Chondrocyte (in vitro differentiated cells): ENCODE measurements at places on chromosomes 5 and 9. TPM values are rescaled to one million over a fixed set of nuclear protein-coding genes. Genes with fewer than 3 reads are reported as not detected.

- DNase-seq, result no peak
These were observed 375.6 kb upstream of the CLINT1 start for GRCh38 chr5:158234323-158235158.

GRCh38 chr9:16461137-16461840 lies 409.2 kb downstream of the BNC2 start:
- DNase-seq, result no peak

DNA sequence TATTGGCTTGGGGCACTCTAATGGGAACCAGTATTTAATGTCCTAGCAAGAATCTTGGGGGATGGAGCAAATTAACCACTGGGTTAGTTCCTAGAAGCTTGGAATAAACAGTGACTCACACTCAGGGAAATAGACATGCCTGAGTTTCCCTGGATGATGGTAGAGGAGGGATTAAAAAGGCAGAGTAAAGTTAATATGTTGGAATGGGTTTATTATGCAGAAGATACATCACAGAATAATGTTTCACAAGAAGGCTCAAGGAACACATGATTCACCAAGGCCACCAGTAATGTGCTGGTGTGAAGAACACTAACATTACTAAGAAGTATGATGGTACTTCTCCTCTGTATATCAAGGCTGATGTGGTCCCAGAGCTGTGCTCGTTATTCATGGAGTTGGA lies 752.9 kb upstream of the SEMA6A start:
- DNase-seq, result no peak

- no peak for DNase-seq
These were observed 118.3 kb downstream of the SLC1A3 start for GRCh38 chr5:36724467-36725332.

DNA sequence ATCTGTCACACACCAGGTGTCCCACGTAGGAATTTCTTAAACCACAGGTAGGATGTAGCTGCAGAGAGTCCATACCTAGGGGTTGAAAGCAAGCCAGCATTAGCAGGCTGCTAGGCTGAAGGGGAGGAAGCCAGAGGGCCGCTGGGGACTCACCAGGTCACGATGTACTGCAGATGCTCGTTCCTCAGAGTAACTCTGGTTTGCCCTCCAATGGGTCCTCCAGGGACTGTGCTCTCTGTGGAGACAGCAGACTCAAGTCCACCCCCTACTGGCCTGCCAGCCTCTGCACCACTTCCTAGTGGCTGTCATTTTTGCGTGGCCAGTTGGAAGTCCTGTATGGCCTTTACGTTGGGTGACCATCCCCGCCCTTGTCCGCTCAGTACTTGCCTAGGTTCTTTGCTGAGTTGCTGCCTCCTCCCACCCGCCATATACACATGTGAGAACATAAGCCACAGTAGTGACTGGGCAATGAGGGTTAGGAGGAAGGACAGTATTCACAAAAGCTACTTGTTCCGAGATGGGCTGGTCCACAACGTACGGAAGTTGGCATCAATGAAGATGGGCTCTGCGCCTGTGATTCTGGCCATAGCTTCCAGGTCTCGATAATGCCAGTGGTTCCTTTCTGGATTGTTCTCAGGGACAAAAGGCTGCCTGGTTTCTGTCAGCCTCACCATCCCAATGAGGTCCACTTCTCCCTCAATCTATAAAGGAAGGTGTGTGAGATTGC lies 4.1 kb downstream of the RPL7A start:
- DNase-seq, result no peak

GRCh38 chr9:278651-279050 lies 64.0 kb downstream of the DOCK8 start:
- no peak for DNase-seq

DNA sequence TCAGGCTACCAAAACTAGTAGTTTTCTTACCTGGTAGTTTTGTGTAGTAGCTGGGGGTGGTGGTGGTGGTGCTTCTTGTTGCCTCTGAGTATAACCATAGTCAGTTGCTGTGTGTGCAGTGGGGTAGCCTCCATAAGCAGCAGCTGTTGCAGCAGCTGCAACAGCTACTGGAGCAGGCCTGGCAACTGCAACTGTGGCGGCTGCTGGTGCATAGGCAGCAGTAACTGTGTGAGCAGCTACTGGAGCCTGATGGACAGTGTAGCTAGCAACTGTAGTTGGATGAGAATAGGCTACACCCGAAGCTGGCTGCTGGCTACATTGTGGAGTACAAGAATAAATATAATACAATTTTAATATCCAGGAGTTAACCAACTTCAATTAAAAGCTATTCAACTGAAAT lies 24.7 kb downstream of the ZFR start:
- no peak for DNase-seq

The LTC4S gene
- total RNA-seq, result 1.2 to 1.7 TPM (median 1.3 TPM) in 3 replicates

GRCh38 chr5:67610186-67610912 lies 413.8 kb upstream of the CD180 start:
- DNase-seq, result no peak

The FCN2 gene
- not detected in 3 replicates for total RNA-seq

The FOXD4 gene
- total RNA-seq, result 0.17 to 0.44 TPM (median 0.26 TPM) in 3 replicates

The BTNL3 gene
- total RNA-seq, result not detected in 3 replicates

The NIPBL gene
- total RNA-seq, result 32.2 to 47.1 TPM (median 33.3 TPM) in 3 replicates

- DNase-seq, result no peak
These were observed 26.2 kb upstream of the SPTLC1 start for GRCh38 chr9:92141144-92142129.

The IL3 gene
- not detected in 3 replicates for total RNA-seq

The UGT3A2 gene
- not detected in 3 replicates for total RNA-seq

The TLN1 gene
- total RNA-seq, result 490 to 684 TPM (median 655 TPM) in 3 replicates

DNA sequence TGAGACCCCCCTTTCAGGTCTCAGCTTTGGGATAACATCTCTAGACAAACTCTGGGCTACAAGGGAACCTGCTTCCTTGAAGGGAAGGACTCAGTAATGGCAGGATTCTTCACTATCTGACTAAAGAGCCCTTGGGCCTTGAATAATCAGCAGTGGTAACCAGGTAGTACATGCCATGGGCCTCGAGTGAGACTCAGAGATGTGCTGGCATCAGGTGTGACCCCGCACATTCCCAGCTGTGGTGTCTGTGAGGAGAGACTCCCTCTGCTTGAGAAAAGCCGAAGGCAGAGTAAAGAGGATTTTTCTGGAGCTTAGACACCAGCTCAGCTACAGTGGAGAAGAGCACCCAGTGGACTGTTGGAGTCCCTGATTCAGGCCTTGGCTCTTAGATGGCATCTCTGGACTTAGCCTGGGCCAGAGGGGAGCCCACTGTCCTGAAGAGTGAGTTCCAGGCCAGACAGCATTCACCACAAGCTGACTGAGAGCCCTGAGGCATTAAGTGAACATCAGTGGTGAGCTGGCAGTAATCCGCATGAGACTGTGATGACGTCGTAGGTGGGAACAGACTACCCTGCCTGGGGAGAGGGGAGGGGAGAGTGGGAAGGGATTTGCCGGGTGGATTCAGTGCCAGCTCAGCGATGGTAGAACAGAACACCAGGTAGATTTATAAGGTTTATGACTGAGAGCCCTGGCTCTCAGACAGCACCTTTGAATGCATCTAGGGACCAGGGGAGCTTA lies 5.3 kb upstream of the ZNF782 start:
- no peak for DNase-seq

DNA sequence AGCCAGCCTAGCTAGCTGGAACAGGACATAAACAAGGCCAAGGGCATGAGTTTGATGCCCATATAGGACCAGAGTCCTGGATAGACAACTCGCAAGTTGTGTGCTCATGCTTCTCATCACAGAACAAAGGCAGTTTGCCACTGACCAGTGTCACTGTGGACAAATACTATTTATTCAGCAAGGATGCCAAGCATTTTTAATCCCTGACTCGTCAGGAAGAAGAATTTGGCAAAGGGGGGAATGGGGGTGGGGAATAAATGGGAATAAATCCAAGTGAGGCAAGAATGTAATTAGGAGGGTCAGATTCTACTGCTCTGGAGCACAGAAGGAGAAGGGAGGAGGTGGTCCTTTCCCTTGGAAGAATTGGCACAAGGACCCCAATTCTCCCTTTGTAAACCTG lies 46.8 kb upstream of the ANKRD55 start:
- DNase-seq, result no peak

- DNase-seq, result no peak
These were observed 101.7 kb upstream of the SARDH start for GRCh38 chr9:133839822-133840329.

DNA sequence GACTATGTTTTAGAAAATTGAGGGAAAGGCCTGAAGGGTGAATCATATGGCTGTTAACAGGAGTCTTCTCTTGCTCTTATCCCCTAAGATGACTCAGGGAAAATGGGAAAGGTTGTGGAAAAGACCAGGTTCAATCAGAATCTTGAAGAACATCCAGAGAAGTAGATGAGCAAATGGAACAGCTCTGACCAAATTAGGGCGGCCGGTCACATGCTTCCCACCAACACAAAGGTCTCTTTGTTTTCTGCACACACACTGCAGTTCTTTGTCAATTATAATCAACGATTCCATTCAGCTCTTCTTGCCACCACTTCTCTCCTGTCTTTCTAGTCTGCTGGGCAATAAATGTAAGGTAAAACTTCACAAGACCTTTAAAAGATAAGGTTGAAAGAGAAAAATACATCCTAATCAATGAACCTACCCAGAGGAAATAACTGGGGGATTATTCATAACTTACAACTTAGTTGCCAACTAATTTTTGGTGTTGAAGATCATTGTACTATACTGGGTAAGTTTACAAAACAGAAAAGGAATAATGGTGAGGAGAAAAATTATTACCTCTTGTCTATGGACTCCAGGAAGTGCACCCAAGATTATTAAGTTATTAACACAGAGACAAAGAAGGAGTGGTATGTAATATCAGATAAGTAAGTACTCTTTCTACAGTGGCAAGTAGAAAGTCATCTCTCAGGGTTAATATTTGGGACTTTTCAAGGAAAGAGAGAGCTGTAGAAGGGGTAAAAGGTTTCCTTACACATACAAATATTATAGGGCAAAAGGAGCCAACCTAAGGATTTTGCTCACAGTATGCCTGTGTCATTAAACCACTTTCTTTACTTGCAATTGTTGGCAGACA lies 441.9 kb upstream of the PIK3R1 start:
- no peak for DNase-seq

GRCh38 chr9:137379761-137380161 lies 43.2 kb downstream of the EXD3 start:
- no peak for DNase-seq

- no peak for DNase-seq
These were observed 155.6 kb downstream of the ARHGAP26 start for GRCh38 chr5:142925795-142926194.

- no peak for DNase-seq
These were observed 36.3 kb downstream of the MEGF9 start for GRCh38 chr9:120677965-120678364.

DNA sequence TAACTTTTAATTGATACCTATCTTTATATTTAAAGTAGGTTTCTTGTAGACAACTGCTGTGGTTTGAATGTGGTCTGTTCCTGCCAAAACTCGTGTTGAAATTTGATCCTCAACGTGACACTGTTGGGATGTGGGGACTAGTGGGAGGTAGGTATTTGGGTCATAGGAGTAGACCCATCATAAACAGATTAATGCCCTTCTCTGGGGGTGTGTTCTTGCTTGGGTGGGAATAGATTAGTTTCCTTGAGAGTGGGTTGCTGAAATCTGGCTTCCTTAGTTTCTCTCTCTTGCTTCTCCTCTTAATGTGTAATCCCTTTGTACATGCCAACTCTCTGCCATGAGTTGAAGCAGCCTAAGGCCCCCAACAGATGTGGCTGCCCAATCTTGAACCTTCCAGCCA lies 34.6 kb upstream of the IPPK start:
- DNase-seq, result no peak

The F2RL1 gene
- total RNA-seq, result 1.2 to 1.9 TPM (median 1.9 TPM) in 3 replicates
